ENCODE measurements at places on chromosomes 2 and 18.

DNA sequence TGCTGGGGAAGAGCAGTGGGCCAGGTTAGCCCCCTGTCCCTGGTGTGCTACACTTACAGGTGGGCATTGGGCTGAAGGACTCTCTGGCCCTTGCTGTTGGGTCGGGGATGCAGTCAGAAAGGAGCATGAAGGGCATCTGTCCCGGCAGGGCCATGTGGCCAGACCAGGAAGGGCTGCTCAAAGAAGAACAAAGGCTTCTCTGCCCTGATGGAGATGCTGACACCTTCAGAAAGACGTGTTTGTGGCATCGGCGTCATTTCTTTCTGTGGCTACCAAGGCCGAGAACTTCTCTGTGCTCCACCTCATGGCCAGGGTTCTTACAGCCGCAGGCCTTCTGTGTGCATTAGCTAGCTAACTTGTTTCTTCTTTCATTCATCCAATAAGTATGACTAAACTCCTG is 239.1 kb downstream of the FAM210A start:
- DNase-seq = no peak

DNA sequence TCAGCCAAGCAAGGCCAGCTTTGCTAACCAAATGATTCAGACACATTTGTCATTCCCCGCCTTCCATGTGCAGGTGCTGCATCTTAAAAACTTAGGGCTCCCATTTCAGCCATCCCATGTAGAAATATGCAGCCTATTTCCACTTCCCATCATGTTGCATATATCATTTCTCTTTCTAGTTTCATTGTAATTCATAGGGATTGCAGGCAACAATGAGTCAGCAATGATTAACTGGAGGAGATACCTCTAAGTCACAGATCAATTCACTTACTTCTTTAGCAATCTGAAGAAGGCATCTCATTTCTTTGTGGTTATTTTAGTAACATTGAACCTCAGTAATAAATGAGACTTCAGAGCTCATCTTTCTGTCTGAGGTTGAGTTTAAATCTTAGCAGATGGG is 276.1 kb upstream of the PKDCC start:
- no peak for DNase-seq

DNA sequence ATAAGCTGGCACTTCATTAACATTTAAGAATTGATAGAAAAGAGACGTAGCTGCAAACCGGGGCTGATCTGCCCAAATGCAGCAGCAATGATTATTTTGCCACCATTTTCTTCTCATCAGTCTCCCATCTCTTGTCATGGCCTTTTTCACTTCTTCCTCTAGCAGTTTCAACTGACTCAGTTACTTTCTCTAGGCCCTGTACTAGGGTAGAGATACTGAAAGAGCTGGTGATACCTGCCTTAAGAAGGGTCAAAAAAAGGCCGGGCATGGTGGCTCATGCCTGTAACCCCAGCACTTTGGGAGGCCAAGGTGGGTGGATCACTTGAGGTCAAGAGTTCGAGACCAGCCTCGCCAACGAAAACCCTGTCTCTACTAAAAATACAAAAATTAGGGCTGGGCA is 127.4 kb downstream of the LTBP1 start:
- DNase-seq = no peak

- DNase-seq = no peak
Measured at GRCh38 chr2:22893761-22894517, 491.0 kb upstream of the KLHL29 start.

- no peak for DNase-seq
Measured at GRCh38 chr18:56716692-56717146, 65.6 kb downstream of the WDR7 start.

DNA sequence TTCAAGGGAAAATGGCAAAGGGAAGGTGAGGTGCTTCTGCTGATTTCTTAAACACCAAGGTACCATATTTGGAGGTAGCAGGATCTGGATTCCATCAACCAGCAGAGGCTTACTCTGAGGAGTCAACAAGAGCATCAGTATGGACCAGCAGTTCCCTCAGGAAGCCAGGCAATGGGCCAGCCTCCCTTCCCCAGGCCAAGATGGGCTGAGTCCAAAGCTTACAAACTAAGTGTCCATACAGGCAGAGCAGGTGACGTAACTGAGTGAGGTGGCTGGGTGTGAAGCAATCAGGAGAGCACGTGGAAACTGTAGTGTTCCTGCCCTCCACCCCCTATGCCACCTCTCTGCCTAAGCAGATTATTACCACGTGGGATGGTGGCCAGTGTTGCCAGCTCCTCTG is 134.2 kb upstream of the HNRNPA3 start:
- DNase-seq = no peak

Measured in amniotic stem cell (primary cell).